ENCODE measurements at places on chromosomes 4 and X.

GRCh38 chr4:26590639-26591038 lies 6.8 kb downstream of the TBC1D19 start:
- no peak for DNase-seq

DNA sequence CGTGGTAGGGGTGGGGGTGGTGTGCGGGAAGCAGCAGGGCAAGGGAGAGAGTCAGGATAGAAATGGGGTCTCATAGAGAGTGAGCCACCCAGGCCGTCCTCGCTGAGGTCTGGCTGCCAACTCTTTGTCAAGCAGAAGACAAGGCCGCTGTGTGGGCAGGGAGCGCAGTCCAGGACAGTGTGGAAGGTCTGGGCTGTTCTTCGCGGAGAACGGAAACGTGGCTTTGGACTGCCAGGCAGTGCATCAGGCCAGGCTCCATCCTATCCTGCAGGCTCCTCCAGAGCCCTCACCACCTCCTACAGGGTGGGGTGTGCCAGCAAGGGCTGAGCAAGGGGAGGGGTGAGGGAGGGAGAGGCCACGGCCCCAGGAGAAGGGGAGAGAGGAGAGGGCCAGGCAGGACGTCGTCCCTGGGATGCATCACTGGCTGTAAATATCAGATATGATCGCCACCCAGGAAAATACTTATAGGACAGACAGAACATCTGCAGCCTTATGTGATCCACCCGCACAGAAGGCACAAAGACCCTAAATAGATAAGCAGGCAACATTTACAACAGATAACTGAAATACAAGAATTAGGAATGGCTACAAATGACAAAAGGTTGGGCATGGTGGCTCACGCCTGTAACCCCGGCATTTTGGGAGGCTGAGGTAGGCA lies 85.3 kb downstream of the ABLIM2 start:
- DNase-seq: no peak

- no peak for DNase-seq
These were observed 51.4 kb downstream of the RAB40A start for GRCh38 chrX:103467887-103468286.

DNA sequence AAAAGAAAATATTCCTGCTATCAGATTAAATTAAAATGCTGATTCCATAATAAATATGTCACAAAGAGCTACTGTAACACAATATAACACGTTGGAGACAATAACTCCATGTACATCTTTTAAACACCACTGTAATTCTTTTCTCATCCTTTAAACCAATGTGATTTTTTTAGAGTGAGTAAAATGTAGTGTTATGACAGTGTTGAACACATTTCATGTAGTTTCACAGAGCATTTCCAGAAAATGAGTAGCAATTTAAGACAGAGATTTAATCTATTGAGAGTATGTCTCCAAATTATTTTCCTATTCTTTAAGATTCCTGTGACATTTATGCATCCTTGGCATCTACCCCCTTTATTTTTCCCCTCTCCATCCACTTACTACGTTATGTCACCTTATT lies 17.1 kb upstream of the PRRG1 start:
- DNase-seq: no peak

DNA sequence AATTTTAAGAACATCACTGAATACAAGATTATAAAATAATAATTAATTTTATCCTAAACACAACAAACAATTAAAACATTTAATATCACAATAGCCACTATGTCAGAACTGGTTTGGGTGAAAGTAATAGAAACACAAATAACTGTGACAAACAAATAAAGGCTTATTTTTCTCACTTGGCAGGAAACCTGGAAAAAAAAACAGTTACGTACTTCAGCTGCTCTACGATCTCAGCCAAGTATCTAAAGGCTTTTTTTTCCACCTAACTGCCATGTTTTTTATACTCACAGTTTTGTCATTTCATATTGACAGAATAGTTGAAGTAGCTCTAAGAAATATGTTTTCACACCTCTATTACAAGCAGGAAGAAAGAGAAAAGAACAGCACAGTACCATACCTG lies 284.8 kb upstream of the INTU start:
- no peak for DNase-seq

- DNase-seq: no peak
These were observed 125.1 kb upstream of the PSAPL1 start for GRCh38 chr4:7559741-7560395.

DNA sequence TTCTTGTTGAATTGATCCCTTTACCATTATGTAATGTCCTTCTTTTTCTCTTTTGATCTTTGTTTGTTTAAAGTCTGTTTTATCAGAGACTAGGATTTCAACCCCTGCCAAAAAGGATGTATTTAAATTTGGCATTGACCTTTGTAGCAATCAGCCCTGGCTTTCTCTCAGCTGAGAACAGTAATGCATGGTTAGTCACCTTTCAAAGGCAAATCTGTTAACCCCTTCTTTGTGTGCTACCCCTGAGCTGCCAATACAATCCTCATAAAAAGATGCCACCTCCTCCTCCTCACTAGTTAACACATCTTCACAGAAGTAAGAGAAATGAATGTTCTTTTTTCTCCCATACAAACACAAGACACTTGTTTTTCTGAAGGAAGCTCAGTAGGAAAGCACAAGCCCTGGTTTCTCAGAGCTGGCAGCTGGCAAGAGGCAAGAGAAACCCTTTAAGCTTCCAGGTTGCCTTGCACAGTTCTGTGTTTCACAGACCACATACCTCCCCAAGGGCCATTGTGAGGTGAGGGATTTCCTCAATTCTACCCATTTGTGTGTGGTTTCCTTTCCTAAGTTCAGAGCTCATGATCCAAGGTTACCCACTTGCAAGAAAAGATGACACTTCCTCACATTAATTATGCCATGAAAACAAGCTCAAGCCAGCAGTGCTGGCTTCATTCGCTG lies 122.6 kb downstream of the RCHY1 start:
- no peak for DNase-seq

DNA sequence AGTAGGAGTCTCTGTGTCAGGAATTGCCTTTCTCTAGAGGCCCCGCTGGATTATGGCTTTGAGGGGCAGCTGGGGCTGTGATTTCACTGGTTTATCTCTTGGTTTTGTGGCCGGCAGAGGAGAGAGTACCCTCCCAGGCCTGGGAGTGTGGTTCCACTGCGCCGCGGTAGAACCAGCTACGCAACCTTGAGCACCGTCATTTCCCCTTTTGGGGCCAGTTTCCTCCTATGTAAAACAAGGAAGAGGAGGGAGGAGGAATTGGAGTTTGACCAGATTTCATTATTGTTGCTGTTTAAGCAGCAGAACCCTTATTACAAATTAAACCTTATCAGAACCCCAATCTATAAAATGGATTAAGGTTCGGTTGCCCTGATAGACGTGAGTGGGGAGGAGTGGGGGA lies 4.4 kb downstream of the SOX3 start:
- DNase-seq: no peak

- no peak for DNase-seq
These were observed 69.2 kb upstream of the MAML3 start for GRCh38 chr4:140223056-140223810.

- DNase-seq: no peak
These were observed 17.0 kb upstream of the TMEM154 start for GRCh38 chr4:152696764-152697261.

DNA sequence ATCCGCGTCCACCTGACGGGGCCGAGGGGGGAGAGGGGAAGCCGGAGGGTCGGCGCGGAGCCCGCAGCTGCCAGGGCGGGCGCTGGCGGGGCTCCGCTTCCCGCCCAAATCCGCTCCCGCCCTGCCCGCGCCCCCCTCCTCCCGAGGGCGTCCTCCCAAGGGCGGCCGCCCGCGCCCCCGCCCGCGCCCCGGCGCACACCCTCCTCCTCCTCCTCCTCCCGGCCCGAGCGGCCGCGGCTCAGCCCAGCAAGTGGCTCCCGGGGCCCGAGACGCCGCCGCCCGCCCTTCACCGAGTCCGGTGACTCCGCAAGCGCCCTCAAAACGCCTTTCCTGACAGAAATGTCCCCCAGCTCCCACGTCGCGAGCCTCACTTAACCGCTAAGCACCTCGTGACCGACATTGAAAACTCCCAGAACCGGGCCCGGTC lies 487 bp downstream of the HMGB2 start:
- DNase-seq: peak; percentile 88

DNA sequence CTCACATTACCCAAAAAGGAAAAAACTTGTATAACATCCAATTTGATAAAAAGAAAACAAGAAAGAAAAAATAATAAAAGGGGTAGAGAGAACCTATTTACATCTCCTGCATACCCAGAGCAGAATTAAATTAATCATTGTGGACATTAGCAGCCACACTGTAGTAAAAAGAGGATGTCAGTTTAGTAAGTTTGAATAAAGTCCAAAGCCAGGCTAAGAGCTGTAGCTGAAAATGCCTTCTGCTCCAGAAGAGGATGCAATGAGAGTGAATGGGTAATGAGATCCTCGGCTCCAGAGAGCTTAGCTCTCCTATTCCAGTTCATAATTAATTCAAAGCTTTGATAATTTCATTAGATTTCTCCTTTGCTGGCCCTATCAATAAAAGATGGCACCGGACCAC lies 78.2 kb downstream of the SLC10A7 start:
- no peak for DNase-seq

DNA sequence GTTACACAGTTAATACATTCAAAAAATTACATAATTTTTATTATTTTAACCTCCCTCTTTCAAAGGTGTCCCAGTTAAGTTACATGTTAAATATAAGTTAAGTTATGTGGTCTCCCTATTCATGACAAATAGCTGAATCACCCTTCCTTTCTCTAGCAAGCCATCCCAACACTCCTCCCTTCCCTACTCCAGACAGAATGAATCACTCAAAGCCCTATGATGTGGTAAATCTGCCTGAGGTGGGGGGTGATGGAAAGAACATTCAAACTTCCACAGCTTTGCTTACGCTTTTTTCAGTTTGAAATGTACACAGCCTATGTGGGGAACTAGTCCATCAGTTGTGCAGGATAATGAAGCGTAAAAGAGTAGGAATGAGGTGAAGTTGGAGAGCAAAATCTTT lies 90.2 kb downstream of the CXCL13 start:
- no peak for DNase-seq

- no peak for DNase-seq
These were observed 66.0 kb downstream of the CAMK2D start for GRCh38 chr4:113695328-113696169.

GRCh38 chr4:24933684-24934275 lies 20.9 kb upstream of the CCDC149 start:
- DNase-seq: no peak

- DNase-seq: no peak
These were observed 117.8 kb downstream of the FRAS1 start for GRCh38 chr4:78174891-78175290.

- DNase-seq: no peak
These were observed 52.0 kb downstream of the TBC1D14 start for GRCh38 chr4:6961496-6962210.

DNA sequence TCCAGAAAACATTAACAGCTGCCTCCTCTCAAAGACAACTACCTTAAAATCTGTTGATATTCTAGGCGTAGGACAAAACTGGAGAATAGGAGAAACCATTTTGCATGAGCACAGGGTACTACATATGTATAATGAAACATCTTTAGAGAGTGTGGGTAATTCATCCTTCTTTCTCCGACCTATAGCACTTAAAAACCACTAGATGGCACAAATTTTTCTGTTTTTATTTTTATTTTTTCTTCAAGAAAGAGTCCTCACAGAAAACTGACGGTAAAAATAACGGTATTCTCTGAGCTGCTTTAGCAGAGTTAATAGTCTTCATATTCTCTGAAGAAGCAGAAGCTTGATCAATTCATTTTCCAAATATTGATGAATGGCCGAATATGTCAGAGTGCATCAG lies 14.6 kb downstream of the SMIM31 start:
- DNase-seq: no peak

DNA sequence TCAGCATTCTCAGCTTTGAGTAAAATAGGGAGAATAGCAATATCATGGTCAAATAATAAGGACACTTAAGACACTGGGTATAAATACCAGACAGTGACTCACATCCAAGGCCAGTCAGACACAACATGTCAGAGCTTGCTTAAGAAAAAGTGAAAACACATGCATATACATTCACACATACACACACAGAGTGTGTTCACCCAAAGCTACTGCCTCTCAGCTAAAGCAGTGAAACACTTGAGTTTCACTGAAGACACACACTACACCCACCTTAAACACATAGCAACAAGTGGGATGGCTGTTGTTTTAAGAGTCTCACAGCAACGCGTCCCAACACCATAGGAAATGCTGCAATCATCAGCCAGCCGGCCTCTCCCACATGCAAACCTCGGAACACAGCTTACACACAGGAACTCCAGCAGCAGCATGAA lies 14.4 kb downstream of the SHROOM4 start:
- peak; percentile 64 for DNase-seq

DNA sequence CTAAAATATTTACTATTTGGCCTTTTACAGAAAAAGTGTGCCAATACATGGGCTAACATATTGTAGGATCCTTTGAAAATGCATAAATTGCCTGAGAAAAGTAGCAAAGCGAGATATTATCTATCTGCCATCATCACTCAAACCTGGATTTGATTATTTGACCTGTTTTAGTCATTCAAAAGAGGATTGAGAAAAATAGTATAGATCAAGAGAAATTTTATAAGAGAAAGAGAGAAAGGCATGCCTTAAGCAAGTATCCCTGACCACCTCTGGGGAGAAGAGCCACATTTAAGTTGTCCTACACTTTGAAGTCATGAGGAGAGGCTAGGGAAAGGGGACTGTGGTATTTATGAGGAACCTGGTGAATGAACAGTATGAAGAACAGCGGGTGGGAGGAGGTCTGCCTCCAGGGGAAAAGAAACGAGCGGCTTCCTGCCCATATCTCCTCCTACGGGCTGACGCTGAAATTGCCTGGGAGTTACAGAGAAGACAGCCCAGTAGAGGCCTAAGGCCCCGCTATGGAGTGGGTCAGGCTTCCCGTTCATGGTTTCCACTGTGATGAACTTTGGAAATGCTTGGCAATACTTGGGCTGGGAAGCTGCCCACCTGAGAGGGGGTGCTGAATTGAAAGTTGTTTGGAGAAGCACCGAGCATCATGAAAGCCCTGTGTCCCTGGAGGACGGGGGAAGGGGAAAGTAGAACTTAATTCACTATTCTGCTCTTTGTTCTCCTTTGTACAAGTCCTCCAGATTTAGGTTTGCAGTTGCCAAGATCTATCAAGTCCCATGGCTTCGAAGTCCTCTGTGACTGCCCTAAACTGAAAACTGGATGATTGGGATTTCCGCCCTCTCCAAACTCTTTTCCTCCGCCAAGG lies 106.9 kb upstream of the ACSL4 start:
- peak; percentile 58 for DNase-seq

DNA sequence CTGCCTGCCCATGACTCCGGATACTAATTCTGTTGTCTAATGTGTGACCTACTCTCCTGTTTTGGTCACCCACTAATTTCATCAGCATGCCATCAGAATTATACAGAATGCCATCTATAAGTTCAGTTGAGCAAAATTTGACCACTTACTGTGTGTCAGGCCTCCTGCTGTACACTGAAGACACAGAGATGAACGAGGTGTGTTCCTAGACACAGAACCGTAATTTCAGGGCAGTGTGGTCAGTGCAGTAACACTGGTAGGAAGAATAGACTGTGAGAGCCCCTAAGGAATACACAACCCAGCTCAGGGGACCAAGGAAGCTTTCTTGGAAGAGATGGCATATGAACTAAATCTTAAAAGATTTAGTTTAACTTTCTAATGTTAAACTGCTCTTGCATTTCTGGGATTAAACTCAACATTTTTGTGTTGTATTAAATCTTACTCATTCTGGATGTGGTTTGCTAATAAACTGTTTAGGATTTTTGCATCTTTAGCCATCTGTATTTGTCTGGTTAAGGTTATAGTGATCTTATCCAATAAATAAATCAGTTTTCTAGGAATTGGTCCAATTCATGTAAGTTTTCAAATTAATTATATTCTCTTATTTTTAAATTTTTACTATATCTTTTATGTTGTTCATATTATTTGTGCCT lies 34.3 kb downstream of the KANTR start:
- no peak for DNase-seq

- DNase-seq: no peak
These were observed 9.7 kb upstream of the HTRA3 start for GRCh38 chr4:8259743-8260430.

- no peak for DNase-seq
These were observed 66.9 kb downstream of the TAB3 start for GRCh38 chrX:30822068-30822681.
